ENCODE measurements at places on chromosomes 6 and 20.

- no peak overlapping the region for H3K27ac ChIP-seq
- peaks cover 1% of the 10 kb centered on the region for H3K36me3 ChIP-seq
- H3K27me3 ChIP-seq, result no peaks in the 10 kb centered on the region
- H3K4me3 ChIP-seq, result no peak overlapping the region
Observed at GRCh38 chr6:298233-299103, 6.2 kb downstream of the DUSP22 start.

DNA sequence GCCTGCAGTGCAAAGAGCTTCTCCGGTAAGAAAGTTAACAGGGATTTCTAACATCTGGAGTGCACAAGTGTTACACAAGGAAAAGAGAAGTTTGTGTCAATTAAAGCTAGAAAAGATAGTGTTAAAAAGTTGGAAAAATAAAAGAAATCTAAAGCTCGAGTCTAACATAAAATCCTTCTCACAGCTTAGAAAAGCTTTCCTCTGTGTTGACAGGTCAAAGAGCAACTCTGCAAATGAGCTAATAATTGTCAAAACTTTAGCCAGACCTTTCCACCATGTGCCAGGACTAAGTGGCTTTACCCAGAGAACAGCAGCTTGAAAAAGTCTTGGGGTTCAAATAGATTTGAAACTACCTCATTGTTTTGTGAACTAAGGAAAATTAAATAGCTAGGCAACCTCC is 14.8 kb downstream of the PTPRK start:
- no peaks in the 10 kb centered on the region for H3K4me1 ChIP-seq
- no peaks in the 10 kb centered on the region for H3K36me3 ChIP-seq
- no peak overlapping the region for H3K4me3 ChIP-seq
- H3K27me3 ChIP-seq, result peaks cover 3% of the 10 kb centered on the region
- DNase-seq, result no peak

DNA sequence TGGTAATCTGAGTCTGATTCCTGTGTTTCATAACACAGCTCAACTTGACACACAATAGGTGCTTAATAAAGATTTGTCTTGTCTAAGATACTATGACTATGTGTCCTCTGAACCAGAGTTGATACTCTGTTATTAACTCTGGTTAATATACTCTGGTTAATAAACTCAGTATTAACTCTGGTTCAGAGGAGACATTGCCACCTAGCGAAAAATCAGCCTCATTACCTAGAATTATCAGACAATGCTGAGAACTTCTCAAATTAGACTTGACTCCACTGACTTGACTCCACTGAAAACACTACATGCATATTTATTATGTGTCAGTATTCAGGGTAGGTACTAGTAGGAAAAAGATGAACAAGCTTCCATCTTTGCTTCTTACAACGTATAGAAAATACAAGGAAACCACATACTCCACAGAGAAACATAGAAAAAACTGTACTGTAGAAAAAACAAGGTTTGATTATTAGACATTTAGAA is 73.9 kb downstream of the AHI1 start:
- H3K4me1 ChIP-seq, result peaks cover 4% of the 10 kb centered on the region
- DNase-seq, result no peak
- no peak overlapping the region for H3K4me3 ChIP-seq
- H3K36me3 ChIP-seq, result peaks cover 10% of the 10 kb centered on the region
- H3K27ac ChIP-seq, result no peak overlapping the region

DNA sequence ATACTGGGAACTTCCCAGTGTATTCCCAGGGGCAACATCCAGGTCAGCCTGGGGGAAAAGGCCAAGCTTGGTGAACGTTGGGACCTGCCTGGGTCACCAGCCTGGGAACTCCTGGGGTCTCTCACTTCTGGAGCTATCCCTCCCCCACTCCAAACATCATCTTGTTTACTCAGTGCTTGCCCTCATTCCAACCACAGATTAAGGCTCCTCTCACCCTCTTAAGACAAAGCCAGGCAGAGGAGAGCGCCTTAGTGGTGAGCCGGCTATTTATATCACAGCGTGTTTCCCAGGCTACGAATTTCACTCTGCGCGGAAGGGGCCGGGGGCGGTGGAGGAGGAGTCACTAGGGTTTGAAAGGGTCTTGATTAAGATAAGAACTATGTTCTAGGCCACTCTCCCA is 12.1 kb downstream of the PRPH2 start:
- no peak overlapping the region for H3K27ac ChIP-seq
- DNase-seq, result no peak
- no peak overlapping the region for H3K4me3 ChIP-seq
- no peaks in the 10 kb centered on the region for H3K27me3 ChIP-seq

DNA sequence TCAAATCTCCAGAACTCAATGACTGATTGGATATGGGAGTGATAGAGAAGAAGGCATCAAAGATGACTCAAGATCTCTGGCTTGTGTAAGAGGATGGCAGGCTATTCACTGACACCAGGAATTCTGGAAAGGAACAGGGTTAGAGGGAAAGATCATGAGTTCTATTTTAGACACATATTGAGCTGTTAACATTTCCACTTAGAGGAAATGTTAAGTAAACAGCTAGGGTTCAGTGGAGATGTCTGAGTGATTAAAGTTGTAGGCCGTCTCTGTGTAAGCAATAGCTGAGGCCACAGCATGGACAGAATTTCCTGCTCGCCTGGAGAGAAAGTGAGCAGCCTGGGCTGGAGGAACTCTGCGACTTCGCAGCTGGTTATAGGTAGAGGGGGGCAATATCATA is 21.0 kb downstream of the ZC3H12D start:
- H3K27me3 ChIP-seq, result no peaks in the 10 kb centered on the region
- H3K4me1 ChIP-seq, result peaks cover 64% of the 10 kb centered on the region
- peak overlapping the region; percentile 0 for H3K27ac ChIP-seq

DNA sequence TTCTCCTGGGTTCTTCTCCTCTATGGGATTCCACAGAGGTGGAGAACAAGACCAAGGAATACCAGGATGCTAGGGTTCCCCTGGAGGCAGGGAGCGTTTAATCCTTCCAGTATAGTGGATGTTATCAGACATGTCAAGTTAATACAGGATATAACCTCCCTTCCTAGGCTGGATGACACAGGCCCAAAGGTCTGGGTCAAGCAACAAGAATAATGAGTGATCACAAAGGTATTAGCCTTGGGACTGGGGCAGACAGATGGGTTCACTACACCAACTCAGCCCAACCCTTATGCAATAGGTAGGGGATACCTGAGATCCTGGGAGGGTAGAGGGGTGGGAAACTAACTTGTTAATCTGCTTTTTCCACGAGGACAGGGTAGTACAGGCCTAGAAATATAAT is 690.3 kb downstream of the HTR1B start:
- no peak overlapping the region for H3K4me3 ChIP-seq
- no peaks in the 10 kb centered on the region for H3K4me1 ChIP-seq
- no peaks in the 10 kb centered on the region for H3K36me3 ChIP-seq
- no peak overlapping the region for H3K27ac ChIP-seq
- no peaks in the 10 kb centered on the region for H3K27me3 ChIP-seq
